ENCODE measurements at places on chromosomes 11 and 22.
A peak's percentile ranks its signal among the peaks of the same experiment; 100 is the strongest.

GRCh38 chr11:7654195-7654705 lies 19.1 kb downstream of the CYB5R2 start:
- DNase-seq: no peak

DNA sequence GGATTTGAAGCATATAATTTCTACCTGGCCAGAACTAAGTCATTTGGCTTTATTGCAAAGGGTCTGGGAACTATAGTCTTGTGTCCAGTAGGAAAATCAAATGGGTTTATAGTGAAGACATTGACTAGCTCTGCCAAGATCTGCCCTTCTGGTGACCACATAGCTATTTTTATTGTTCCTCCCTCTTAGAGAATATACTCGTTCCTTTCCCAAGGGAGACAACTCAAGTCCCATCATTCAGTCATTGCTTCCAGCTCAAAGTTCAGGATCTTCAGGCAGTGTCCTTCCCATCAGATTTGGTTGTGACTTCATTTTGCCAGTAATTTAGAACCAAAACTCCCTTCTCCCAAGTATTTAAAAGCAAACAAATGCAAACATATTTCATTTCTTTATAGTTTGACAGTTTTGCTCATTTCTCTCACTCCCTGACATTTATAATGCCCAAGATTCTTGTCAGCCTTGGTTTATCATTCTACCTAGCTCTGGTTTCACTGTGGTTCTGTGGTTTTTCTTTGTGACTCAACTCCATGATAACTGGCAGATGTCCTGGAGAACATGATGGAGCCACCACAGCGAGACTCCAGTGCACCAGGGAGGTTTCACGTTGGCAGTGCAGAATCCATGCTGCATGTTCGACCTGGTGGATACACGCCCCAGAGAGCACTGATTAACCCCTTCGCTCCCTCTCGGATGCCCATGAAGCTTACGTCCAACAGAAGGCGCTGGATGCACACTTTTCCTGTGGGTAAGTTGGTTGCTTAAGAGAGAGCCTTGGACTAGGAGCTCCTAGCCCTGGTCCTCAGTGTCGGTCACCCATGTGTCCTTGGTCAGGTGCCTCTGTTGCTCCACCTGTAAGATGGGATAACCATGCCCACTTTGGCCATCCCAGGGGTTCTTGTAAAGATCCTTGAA lies 64.9 kb downstream of the DEPDC5 start:
- DNase-seq: no peak

GRCh38 chr11:7642747-7643146 lies 30.6 kb downstream of the CYB5R2 start:
- no peak for DNase-seq

- DNase-seq: no peak
Measured at GRCh38 chr22:38694049-38694448, 6.7 kb downstream of the JOSD1 start.

GRCh38 chr22:46857142-46857884 lies 94.9 kb downstream of the TBC1D22A start:
- no peak for DNase-seq

DNA sequence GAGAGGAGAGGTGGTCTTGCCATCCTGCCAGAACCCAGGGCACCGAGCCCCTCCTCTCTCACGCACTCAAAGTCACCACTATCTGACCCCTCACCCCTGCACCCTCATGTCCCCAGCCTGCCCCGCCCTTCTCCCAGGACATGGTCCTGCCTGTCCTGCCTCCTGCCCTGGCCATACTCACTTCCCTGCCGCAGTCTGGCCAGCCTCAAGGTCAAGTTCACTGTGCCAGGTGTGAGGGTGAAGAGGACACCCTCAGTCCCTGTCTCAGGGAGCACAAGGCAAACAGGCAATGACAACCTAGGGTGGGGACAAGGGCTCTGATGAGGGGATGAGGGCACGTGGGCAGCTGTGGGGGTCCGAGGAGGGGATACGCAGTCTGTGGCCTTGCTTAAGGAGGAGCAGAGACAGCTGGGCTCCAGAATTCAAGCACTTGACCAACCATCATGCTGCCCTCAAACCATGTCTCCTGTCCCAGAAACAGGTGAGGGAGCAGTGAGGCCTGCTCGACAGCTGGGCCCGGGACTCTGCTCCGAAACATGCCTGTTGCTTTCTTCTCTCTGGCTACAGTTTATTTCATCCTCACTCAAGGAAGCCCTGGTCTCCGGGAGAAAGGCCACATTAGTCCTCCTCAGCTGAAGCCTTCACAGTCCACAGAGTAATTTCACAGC lies 36.6 kb downstream of the PDGFB start:
- DNase-seq: no peak

DNA sequence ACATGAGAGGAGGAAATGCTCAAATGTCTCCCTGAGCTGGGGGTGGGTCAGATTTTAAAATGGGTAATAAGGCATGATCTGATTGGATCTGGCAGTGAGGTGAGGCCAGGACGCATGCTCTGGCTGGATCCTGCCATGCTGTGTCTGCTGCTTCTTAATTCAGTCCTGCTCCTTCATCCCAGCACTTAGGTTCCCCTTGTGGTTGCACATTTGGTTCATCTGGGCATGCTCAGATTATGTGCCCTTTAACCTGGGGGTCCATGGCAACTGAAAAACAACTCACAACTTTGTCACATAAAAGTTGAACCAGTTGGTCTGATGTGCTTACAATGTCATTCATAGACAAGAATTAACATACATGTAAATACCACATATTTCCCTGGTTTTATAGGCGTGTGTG lies 67.9 kb downstream of the PIWIL4 start:
- peak; percentile 14 for DNase-seq

- no peak for DNase-seq
Measured at GRCh38 chr11:118252688-118253087, 523 bp upstream of the MPZL3 start.

DNA sequence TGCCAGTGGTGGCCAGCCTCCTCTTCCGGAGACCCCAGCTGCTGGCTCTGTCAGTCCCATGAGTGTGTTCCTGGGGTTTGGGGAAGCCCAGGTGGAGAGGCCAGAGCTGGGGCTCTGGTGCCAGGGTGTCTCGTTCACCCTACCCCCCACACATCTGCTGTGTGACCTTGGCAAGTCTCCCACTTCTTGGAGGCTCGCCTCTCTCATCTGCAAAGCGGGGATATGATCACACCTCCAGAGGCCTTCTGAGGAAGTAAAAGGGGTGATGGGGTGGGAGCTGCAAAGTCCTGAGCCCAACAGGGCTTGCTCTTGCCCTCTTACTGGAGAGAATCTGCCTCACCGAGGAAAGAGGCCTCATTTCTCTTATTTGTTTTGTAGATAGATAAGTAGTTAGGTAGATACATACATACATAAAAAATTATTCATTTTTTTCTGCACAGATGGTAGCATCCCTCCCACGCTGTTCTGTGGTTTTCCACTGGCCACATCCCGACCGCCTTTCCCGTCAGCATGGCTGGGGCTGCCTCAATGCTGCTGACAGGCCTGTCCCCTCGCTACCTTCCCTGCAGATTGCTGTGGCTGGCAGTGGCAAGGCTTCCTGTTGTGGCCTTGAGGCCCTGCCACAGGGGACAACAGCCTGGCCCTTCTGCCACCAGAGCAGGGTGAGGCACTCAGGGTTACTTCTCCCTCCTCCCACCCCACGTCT lies 23.9 kb downstream of the MYO7A start:
- DNase-seq: no peak

GRCh38 chr11:63911440-63911839 lies 5.5 kb downstream of the RCOR2 start:
- no peak for DNase-seq

DNA sequence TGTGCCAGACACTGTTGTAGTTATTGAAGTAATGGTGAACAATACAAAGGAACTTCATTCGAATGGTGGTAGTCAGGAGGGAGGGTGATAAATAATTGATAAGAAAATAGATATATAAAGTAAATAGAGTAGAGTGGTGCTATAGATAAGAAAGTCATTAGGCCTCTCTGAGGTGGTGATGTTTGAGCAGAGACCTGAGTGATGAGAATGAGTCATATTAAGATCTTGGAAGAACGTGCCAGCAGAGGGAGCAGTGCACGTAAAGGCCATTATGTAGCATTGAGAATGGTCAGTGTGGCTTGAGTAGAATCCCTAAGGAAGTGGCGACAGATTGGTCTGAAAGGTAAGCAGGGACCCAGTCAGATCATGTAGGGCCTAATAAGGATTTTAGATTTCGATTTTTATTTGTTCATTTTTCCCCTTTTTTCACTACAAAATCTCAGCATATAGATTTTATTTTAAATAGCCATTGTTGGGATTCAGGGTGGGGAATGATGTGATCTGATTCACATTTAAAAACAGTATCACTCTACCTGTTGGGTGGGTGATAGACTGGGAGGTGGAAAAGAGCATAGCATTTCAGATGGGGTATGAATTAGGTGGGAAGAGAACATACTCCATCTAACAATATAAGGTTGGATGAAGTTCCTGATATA lies 44.7 kb downstream of the CCDC90B start:
- peak; percentile 63 for DNase-seq

GRCh38 chr22:22229683-22230420 lies 14.7 kb upstream of the VPREB1 start:
- DNase-seq: no peak

DNA sequence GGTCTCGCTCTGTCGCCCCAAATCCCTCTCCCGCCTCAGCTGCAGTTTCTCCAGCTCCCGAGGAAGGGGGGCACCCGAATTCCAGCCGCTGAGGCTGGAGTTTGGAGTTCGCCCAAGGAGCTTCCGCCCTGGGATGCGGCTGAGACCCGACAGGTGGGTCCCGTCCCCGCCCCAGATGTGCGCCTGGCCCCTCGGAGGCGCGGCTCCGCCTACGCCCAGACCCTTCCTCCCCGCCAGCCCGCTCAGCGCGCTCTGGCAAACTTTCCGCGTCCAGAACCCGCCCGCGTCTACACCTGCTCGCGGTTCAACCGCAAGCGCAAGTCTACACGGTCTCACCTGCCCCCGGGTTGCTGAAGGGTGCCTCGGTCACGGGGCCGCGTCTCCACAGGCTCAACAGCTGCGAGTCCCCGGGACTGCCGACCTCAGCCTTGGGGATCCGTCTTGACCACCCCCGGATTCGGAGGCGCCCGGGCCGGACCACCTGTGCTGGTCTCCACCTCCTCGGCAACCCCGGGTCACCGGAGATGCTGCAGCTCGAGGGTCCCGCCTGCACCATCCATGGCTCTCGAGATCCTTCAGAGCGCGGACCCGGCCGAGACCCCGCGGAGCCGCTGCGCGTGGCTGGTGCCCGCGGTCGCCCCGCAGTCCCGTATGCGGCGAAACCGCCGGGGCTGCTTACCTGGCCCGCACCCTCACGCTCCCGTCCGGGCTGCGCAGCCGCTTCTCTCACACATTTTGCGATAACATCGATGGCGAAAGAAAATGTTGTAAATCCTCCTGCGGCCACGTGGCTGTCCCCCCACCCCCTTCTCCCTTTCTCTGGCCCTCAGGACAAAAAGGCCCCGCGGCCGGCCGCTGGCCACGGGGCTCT lies 63.6 kb downstream of the NFAM1 start:
- peak; percentile 47 for DNase-seq

DNA sequence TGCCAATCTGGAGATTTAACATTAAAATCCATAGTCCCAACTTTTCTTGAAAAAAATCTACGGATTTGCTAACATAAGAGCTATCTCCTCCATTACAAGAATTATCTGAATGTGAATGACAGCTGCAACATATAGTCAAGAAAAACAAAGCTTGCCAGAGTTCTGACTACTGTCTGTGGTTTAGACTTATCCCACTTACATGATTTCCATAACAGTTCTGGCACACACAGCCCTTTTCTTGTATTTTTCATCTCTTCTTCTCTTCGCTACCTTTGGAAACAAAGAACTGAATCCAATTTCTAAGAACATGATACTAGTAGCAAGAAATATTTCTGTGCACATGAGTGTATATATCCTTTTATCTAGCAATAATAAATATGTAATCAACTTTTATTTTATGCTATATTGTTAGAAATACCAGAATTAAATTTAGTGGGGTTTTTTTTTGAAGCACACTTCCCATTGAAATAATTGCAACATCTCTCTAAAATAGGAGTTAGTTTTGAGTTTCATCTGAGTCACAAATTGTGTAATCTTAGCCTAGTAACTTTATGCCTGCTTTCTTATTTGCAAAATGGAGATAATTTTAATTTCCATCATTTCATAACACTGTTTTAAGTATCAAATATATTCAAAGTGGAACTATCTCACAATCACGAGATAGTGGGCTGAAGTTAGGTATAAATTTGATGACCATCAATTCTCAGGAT lies 1217.6 kb downstream of the JRKL start:
- no peak for DNase-seq

DNA sequence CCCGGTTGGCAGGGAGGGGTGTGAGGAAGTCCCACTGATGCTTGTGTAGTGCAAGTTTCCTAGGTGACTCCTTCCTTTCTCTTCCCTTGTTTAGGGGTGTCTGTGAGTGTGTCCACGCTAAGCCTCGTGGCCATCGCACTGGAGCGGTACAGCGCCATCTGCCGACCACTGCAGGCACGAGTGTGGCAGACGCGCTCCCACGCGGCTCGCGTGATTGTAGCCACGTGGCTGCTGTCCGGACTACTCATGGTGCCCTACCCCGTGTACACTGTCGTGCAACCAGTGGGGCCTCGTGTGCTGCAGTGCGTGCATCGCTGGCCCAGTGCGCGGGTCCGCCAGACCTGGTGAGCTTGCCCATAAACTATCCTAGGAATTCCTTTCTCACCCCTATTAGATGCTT lies 10.4 kb downstream of the CCKBR start:
- DNase-seq: no peak

DNA sequence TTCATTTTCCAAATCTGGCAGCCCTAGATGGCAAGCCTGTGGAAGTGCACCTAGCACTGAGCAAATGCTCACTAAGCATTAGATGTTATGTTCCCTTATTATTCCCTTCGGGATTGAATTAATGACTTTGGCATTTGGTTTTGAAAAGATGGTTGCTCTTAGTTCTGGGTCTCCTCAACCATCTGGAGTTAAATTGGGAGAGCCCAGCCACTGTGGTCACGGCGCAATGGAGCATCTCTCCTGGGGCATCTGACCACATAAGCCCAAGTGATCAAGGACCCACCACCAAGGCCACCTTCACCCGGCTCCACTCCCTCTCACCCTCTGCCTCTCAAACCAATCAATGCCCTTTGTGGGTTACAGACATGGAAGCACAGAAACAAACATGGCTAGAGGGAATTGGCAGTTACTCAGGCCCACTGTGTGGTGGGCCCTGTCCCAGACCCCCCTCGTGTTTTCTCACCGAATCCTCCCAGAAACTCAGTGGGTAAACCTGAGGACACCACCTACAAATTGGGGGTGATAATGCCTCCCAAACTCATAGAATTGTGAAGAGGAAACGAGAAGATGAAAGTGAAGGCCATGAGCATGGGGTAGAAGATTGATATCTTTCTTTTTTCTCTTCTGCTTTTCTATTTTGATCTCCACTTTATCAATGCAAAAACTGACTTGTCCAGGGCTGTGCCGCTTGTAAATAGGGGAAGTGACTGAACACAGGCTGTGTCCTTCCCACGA lies 52.2 kb downstream of the IRAG1 start:
- DNase-seq: peak; percentile 12

DNA sequence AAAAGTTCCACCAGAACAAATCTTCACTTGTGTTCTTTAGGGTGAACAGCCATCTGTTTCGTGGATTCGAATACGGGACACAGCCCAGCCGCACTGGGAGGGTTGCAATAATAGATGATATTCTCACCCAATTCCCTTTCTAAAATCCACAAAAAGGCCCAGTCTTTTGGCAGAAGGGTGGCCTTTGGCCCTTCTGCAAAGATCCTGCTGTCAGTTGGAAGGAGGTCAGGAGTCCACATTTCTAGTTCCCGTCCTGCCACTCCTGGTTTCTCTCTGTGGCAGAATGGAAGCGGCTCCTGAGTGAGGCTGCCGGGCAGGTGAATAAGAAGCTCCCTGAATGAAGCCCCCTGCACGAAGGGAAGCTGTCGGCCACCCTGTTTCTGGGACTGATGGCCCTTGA lies 11.2 kb upstream of the LINC01488 start:
- DNase-seq: no peak

Measured in NAMALWA (cell line).